ENCODE measurements at places on chromosomes 5 and 9.

GRCh38 chr9:131165523-131165922 lies 40.1 kb downstream of the NUP214 start:
- no peak for DNase-seq

- no peak for DNase-seq
These were observed 407.1 kb upstream of the EDIL3 start for GRCh38 chr5:84791730-84792129.

GRCh38 chr5:137220523-137220927 lies 278.6 kb downstream of the SPOCK1 start:
- no peak for DNase-seq

GRCh38 chr5:138503487-138504270 lies 38.4 kb downstream of the EGR1 start:
- DNase-seq = peak; percentile 51

GRCh38 chr5:14284392-14285148 lies 141.4 kb downstream of the TRIO start:
- DNase-seq = no peak
